Ascending aorta (tissue), 2 donors: ENCODE measurements at places on chromosomes 1 and 21. TPM values are rescaled to one million over a fixed set of nuclear protein-coding genes. Genes with fewer than 3 reads are reported as not detected.

GRCh38 chr1:214550857-214551435 lies 456 bp downstream of the PTPN14 start:
- DNase-seq, result no peak

Gene OR2L5
- not detected for total RNA-seq

DNA sequence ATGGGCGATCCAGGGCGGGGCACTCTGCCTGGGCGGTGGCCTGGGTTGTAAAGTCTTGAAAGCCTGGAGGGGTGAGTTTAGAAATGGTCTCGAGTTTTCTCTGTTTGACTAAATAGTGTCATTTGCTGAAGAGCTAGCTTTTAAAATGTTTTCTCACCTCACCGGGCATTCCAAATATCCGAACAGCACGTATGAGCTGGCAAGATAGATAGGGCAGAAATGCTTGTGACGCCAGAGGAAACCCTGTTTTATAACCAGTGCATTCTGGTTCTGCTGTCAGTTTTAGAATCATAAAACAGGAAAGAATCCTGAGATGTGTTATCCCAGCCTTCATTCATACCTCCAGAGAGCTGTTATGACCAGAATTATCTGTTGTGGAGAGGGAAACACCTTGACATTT lies 725 bp downstream of the RTCA start:
- DNase-seq, result no peak

GRCh38 chr21:42343963-42344510 lies 6.8 kb downstream of the TFF2 start:
- no peak for DNase-seq

GRCh38 chr1:9368356-9368755 lies 75.7 kb downstream of the SPSB1 start:
- DNase-seq, result no peak

Gene CR1L
- total RNA-seq, result not detected

GRCh38 chr21:44816761-44817505 lies 929 bp downstream of the SUMO3 start:
- DNase-seq, result no peak

DNA sequence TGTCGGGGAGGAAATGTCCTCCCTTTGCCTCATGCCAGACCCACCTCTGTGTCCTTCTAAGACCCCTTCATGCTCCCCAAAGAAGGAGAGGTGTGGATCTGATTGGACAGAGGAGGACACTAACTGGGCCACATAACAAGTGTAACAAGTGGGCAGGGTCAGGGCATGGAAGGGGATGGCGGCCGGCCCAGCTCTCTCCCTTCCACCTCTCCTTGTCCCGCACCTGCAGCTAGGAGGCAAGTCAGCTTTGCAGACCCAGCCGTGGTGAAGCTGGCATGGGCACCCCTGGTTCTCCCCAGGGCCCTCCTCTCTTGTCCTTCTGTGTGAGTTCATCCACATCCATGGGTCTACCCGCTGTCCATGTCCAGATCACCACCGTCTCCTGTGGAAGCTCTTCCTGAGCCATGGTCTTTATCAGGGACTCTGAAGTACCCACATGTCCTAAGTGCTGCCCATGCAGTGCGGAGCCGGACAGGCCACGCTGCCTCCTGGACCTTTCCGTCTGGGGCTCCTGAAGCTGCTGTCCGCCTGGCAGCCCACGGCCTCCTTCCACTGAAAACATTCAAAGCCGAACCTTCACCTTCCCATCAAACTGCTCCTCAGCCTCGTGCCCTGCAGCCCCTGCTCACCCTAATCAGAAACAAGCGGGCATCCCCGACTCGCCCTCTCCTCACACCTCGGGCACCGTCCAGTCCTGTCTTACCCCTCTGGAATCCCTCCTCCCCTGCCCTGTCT lies 460.5 kb downstream of the PTPRU start:
- no peak for DNase-seq

GRCh38 chr1:19484338-19484797 lies 971 bp downstream of the CAPZB start:
- DNase-seq, result peak; percentile 65

DNA sequence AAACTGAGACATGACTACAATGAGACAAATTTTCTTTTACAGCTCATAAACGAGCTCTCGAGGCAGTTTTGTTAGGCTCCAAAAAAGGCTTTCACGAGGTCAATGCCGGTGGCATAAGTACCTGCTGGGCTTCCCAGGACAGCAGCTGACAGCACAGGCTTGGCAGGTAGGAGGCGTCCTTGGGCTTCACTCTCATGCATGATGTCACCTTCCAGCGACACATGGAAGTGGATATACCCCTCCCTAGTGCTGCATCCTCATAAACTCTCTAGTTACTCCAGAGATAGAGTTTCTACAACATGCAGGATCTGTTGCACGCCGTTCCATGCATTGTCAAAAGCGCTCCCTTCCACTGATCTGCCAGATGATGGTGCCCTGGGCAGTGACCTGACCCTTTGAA lies 112.5 kb upstream of the PAXBP1 start:
- no peak for DNase-seq

Gene FCAMR
- total RNA-seq, result not detected

Gene MPL
- total RNA-seq, result not detected

DNA sequence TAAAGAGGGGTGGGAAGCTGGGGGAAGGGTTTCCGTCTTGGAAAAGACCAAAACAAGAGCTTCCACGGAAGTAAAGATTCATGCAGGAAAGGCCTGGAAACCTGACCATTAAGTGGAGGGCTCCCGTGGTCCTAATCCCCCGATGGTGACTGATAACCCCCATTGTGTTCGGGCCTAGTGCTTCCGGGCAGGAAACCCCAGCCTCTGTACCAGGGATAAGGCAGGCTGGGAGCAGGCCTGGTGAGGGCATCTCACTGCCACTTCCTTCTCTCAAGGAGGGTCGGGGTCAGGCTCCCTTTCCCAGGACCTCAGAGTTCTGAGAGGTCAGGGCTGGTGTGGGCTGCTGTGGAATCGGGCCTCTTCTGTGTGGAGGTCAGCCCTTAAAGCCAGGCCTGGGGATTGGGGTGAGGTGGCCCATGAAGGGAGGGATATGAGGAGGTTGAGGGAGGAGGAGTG lies 136.9 kb downstream of the CDC7 start:
- no peak for DNase-seq

DNA sequence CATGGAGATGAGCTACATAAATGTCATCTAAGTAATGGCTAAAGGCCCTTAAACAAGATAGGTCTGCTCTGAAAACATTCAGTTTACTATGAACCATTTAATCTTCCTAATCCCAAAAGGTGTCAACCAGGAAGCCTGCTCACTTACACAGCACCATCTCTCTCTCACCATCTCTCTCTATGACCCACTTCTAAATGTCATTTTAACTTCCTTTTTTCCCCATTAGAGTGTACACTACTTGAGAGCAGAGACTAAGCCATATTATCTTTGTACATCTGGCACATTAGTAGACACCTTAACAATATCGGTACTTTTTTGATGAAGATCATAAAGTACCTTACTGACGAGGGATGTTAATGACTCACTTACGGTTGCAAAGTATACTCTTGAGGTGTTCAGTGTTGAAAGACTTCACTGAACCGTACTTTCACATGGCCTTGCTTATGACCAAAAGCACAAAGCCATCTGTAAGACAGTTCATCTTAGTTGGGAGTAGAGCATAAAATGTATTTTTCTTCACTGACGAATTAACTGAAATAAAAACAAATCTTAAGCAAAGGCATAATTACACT lies 25.4 kb downstream of the FBXO42 start:
- DNase-seq, result no peak

Gene TCEA3
- total RNA-seq, result 11.3 TPM

Gene OLFML3
- 26.4 TPM for total RNA-seq

- DNase-seq, result no peak
Measured at GRCh38 chr1:38527373-38527966, 332.1 kb downstream of the RRAGC start.

GRCh38 chr1:232443372-232443771 lies 186.6 kb downstream of the SIPA1L2 start:
- DNase-seq, result no peak

- no peak for DNase-seq
Measured at GRCh38 chr1:233240371-233240770, 55.2 kb downstream of the PCNX2 start.

DNA sequence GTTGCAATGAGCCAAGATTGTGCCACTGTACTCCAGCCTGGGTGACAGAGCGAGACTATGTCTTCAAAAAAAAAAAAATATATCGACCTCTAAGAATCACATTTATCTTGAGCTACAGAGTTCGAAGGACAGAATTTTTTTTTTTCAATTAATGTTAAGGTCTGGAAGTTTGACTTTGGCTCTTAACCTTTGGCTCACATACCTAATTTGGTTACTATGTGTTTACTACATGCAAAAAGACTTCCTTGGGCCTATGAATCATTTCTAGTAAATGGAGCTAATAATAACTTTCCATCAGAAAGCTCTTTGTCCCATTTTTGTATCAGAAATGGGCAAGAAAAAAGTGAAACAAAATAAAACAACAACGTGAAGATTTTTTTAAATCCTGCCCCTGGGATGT lies 351.2 kb downstream of the SMYD3 start:
- no peak for DNase-seq

DNA sequence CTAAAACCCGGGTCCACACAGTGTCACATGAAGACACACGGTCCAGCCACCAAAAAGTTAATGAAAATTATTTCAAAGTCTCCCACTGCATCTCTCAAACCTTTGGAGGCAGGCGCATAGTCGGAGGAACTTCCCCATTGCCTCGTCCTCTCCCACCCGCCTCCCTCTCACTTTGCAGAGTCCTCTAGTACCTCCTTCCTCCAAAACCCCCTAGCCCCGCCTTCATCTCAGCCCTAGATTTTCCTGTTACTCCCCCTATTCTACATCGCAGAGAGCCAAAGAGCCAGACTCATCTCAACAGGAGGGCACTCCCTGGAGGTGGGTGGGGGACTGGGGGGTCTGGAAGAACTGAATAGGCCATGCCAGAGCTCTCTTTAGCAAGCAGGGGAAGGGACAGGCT lies 79.3 kb downstream of the DISP3 start:
- DNase-seq, result no peak

DNA sequence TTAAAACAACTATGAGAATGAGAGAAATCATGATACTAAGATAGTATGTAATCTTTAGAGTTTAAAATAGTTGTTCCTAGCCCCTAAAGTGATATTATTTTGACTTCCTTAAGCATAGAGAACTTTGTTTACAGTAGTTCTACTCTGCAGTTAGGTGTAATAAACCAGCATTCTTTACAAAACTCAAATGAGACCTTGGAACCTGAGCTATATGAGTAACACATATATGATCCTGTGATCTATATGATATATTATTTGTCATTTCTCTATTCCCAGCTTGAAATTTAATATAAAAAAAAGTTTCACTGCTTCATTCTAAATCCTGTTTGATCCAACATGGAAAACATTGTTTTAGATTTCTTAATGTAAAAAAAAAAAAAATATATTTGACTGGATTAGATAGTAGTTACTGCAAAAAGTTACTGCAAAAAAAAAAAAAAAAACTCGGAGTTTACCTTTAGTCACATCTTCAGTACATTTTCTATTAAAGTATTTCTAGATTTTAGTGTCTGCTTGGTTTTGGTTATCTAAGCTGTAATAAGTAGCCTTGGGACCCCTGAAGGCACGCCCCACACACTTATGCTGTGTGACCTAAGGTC lies 463.8 kb downstream of the USP25 start:
- DNase-seq, result no peak

DNA sequence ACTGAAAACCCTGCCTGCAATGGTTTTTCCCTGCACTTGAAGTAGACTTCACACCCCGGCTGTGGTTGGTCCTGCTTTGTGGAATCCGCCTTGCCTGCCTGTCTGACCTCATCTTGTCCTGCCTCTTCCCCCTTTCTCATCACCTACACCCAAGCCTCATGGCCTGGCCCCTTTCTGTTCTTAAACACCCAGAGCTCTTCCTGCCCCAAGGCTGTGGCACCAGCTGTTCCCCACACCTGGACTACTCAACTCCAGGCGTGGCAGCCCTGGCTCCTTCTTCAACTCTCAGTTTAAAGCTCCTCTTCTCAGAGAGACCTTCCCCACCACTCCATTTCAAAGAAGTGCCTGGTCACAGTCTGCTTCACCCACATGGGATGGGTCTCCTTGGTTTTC lies 27.0 kb downstream of the KIAA1614 start:
- DNase-seq, result no peak

Gene S100A14
- 1.5 TPM for total RNA-seq

- no peak for DNase-seq
Measured at GRCh38 chr1:108601708-108602410, 42.0 kb downstream of the EEIG2 start.

DNA sequence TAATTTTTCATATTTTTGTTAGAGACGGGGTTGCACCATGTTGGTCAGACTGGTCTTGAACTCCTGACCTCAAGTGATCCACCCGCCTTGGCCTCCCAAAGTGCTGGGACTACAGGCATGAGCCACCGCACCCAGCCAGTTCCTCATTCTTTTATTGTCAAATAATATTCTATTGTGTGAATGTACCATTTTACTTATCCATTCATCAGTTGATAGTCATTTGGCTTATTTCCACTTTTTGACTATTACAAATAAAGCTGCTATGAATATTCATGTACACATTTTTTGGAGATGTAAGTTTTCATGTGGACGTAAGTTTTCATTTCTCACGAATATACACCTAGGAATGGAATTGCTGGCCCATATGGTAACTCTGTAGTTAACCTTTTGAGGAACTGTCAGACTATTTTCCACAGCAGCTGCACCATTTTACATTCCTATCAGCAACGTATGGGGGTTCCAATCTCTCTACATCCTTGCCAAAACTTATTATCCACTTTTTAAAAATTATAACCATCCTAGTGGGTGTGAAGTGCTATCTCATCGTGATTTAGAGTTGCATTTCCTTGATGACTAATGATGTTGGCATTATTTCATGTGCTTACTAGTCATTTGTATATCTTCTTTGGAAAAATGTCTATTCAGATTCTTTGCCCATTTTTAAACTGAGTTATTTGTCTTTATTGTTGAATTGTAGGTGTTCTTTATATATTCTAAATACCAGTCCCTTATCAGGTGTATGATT lies 12.7 kb downstream of the PACC1 start:
- no peak for DNase-seq

- DNase-seq, result no peak
Measured at GRCh38 chr1:5831600-5832335, 160.5 kb downstream of the NPHP4 start.

DNA sequence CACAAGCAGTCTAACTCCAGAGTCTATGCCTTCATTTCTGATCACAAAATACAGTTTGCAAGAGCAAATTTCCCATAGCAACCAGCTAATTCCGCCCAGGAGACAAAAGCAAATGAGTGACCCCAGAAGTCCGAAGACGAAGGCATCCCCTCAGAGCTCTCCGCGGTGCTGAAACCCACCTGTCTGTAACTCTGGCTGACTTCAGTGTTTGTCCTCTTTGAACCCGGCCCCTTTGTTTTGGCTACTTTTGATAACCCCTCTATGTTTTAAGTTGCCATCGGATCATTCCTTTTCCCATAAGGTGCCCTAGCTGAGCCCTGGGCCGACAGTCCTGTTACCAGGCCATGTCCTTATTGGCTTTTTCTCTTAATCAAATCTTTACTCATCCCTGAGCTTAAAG lies 515.8 kb downstream of the PTPRU start:
- no peak for DNase-seq

Gene KIF17
- 18.5 TPM for total RNA-seq
